ENCODE measurements at places on chromosomes 4 and X.
A peak's percentile ranks its signal among the peaks of the same experiment; 100 is the strongest.

- DNase-seq, result no peak
These were observed 1088.0 kb upstream of the PCDH7 start for GRCh38 chr4:29632199-29632598.

DNA sequence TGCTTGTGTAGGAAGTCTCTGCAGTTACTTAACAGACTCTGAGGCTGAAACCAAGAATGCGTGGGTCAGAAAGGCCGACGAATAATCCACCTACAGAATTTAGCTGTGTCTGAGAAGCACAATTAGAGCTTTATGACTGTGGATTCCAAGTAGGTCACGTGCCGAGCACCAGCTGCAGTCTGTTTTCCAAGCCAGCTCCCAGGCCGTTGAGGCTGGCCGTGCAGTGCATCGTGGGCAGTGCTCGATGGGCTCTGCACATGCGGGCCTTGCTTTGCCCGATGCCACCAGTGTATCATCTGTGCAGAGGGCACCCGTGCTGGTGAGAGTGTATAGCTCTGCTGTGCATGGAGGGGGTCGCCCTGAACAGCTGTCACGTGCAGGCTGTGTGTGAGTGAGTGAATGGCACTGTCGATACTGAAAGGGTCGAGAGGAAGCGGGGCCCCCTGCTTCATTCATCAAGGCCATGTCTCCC is 67.5 kb upstream of the CLDN34 start:
- no peak for DNase-seq

DNA sequence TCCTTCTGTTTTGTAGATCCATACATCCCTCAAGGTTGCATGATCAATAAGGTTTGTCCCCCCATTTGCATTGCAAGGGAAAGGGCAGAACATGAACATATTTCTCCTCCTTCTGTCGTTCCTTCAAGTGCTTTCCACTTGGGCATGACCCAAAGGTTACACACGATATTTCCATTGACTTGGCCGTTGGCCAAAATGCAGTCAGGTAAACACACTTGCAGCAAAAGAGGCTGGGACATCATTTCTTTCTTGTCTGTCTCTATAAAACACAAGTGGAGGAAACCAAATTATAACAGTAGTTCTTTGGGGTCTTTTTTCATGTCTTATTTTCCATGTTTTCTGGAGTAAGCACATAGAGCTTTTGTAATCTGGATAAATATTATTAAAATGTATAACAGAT is 156.1 kb downstream of the FRAS1 start:
- no peak for DNase-seq

DNA sequence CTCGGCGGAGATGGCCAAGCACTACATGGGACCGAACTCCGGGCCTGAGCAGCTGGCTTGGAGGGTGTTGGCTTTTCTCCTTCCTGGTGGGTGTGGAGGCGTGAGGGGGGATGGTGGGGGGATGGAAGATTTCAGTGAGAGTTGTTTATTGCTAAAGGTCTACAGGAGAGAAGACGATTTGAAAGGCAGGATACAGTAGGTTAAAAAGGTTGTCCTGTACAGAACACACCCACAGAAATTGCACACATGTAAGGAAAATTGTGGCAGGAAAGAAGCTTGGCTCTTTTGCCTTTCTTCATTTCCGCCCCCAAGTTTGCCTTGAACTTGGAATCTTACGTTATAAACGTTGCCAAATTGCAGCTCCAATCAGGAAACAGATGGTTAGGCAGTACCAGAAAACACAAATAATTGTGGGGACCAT is 74.1 kb upstream of the STOX2 start:
- no peak for DNase-seq

- DNase-seq, result peak; percentile 19
These were observed 3.4 kb upstream of the PCDH7 start for GRCh38 chr4:30716681-30717207.

GRCh38 chr4:127622921-127623796 is 9.6 kb upstream of the INTU start:
- DNase-seq, result no peak

DNA sequence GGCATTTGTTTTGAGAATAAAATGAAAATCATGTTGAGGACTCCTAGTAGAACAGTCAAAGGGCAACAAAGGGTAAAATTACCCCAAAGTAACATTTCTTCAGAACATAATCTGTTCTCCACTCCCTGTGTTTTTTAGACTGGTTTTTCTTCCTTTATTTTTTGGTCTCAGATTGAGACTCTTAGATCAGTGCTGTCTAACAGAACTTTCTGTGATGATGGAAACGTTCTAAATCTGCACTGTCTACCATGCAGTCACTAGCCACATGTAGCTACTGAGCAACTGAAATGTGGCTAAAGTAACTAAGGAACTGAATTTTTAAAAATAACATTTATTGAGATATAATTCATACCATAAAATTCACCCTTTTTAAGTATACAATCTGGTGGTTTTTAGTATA is 19.8 kb downstream of the CASK start:
- DNase-seq, result no peak

DNA sequence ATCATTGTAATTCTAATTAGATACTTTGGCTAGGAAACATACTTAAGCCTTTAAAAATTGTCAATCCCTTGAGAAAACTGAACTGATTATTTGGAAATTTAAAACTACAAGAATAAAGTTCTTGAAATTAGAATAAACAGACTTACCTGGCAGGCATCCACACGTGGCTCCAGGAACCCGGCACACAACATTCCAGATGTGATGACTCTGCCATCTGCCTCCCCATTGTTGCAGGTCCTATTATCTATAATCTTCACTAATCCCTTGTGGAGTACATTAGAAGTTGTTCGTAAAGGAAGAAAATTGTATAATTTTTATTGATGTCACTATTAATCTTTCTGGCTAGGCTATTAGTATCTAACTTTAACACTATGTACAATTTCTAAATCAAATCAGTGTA is 16.2 kb upstream of the GNRHR start:
- no peak for DNase-seq

GRCh38 chr4:5708449-5709206 is at the start of gene EVC2:
Gene EVC2 (minus strand): TSS chr4:5708559. CDS start chr4:5708513, 46 bp downstream.
- no peak for DNase-seq

GRCh38 chrX:12975991-12976558 is 1.2 kb downstream of the TMSB4X start:
- no peak for DNase-seq

- DNase-seq, result no peak
These were observed 40.5 kb upstream of the SLC2A9 start for GRCh38 chr4:10061650-10062415.

DNA sequence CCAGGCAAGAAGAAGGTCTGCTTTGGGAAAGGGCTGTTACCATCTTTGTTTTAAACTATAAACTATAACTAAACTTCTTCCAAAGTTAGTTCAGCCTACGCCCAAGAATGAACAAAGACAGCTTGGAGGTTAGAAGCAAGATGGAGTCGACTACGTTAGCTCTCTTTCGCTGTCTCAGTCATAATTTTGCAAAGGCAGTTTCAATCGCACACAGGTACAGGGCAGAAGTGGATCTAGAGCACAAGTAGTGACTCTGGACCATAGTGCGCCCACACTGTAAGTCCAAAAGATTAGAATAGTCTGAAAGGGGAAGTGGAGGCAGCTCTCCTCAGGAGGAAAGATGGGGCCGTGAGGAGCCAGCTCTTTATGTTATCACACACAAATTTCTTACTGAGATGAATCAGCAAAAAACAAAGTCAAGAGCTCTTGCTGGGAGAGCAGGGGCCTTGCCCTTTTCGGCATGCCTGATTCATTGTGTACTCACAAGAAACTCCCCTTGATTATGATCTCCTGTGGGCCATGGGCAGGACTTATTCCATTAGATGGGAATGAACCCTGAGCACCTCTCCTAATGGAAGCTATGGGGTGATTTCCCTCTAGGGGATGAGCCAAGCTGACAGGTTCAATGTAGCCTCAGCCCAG is 58.6 kb downstream of the FUNDC1 start:
- DNase-seq, result no peak

DNA sequence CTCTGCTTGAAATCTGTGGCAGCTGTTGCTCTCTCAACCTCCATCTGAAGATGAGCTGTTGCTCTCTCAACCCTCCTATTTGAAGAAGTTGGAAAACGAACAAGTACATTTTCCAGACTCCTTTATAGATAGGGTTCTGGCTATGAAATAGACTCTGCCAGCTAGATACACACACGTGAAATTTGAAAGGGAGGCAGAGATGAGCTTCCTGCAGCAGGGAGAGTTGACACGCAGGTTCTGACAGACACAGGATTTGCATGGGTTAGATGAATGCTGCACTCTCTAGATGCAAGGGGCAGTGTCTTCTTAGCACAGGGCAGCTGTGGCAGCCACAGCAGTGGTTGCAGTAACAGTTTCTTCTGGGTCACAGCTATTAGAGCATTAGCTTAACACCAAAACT is 8.0 kb upstream of the PYURF start:
- peak; percentile 86 for DNase-seq

DNA sequence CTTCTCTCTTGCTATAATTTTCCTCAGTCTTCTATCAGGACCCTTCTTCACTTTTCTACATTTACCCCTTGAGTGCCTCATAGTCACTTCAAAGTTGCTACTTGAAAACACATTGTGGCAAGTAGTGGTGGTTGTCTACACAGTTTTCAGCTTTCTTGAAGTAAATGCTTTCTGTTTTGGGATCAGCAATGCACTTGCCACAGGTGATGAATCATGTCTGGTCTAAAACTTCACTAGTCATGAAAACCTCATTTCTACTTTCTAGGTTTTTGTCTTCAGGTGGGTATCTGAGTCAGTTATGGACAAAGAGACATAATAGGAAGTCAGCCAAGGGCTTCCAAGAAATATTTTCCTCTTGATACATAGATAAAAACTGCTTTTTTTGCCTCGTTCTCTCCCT is 359.2 kb downstream of the CCSER1 start:
- no peak for DNase-seq

- no peak for DNase-seq
These were observed 122.5 kb upstream of the MAMLD1 start for GRCh38 chrX:150240643-150240970.

GRCh38 chr4:5707366-5707765 is 993 bp downstream of the EVC2 start:
- no peak for DNase-seq

GRCh38 chr4:85842540-85842939 is 367.6 kb downstream of the ARHGAP24 start:
- DNase-seq, result no peak

DNA sequence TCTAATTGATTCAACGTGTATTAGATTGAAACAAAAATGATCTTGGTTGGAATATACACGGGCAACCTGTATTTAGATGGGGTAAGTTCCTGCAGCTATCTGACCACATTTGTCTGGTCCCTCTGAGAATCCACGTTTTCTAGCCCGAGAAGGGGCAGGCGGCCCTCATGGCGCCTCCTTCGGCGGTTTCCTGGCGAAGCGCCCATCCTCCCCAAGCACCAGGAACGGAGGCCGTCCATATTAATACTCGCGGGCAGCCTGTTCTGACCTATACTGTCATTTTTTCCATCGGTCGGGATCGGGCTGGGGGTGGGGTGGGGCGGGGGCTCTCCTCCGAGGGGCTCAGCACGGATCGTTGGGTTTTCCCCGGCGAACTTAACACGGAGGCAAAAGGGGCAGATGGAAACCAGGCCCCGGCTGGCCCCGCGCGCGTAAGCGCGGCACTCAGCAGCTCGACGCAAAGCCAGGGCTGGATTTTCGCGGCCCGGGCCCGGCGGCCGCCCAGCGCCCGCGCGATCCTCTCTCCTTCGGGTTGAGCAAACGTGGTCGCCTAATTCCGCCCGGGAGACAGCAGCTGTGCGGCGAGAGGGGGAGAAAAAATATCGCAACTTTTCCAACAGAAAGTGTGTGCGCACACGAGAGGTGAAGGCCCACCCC is 77.2 kb upstream of the BCOR start:
- DNase-seq, result peak; percentile 59

DNA sequence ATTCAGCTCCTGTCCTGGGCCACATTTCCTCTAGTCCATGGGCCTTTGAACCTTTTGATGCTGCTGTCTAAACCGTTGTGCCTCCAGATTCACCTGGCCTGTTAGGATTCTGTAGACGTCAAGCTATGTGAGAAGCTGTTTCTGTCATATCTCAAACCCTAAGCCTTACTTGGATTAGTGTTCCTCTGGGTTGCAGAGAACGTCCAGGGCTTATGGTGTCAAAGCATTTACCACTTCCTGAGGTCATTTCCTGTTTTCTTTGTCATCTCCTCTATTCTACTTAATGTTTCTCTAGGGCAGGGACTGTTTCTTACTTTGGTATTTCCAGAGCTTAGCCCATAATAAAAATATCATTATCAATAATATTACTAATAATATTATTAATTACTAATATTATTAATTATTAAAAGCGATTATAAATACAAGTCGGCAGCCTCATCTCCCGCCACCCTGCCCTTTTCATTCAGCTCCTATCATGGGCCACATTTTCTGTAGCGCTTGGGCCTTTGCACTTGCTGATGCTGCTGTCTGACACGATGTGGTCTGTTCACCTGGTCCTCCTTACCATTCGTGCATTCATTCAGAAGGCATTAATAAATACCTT is 19.1 kb downstream of the PRIMPOL start:
- no peak for DNase-seq

DNA sequence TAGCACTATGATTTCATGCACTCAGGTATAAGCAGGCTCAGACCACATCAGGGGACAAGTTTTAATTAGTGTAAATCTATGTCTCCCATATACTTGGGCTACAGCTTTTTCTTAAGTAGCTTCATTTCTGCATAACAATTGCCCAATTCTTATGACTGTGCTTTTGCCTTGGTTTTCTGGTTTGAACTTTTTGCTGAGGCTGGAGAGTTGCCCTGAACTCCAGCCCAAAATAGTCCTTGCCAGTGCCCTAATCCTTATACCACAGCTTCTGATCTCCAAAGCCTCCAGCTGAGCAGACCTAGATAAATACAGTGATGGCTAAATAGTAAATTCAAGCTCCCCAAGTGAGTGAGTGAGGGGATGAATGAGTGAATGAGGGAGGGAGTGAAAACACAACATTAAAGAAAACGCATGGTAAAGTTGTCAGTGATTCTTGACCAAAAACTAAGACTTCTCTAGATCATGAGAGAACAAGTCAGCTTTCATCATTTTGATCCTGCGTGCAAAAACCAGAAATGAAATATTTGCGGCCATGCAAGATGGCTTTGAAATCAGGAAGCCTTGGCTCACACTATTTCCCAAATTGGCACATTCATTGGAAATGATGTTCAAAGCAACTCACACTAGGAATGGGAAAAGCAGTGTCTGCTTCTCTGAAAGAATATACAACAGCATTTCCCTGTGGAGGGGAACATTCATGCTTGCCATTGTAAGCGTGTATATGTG is 437.1 kb upstream of the CTSO start:
- no peak for DNase-seq

GRCh38 chr4:82432596-82432995 is 2.2 kb downstream of the ENOPH1 start:
- DNase-seq, result no peak

Data from RKO (cell line).